Fibroblast of skin of left biceps (primary cell): ENCODE measurements at places on chromosomes 11 and 22.

DNA sequence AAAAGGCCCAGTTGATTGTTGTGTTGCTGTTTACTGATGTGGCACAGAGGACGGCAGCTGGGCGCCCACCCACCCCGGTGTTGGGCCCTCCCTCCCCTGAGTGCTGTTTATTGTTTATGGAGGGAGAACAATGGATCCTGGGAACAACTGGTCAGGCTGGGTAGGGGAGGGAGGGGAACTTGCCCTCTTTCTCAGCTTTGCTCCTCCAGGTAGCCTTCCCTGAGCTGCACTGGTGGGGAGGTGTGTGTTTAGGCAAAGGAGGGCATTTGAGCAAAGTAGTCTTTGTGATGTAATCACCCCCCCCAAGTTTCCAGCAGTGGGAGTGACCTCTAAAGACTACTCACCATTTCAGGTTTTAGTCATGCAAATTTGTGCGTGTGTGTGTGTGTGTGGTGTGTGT lies 1035.3 kb downstream of the NTM start:
- no peak for DNase-seq

GRCh38 chr11:22753416-22753815 lies 76.2 kb downstream of the SVIP start:
- no peak for DNase-seq

DNA sequence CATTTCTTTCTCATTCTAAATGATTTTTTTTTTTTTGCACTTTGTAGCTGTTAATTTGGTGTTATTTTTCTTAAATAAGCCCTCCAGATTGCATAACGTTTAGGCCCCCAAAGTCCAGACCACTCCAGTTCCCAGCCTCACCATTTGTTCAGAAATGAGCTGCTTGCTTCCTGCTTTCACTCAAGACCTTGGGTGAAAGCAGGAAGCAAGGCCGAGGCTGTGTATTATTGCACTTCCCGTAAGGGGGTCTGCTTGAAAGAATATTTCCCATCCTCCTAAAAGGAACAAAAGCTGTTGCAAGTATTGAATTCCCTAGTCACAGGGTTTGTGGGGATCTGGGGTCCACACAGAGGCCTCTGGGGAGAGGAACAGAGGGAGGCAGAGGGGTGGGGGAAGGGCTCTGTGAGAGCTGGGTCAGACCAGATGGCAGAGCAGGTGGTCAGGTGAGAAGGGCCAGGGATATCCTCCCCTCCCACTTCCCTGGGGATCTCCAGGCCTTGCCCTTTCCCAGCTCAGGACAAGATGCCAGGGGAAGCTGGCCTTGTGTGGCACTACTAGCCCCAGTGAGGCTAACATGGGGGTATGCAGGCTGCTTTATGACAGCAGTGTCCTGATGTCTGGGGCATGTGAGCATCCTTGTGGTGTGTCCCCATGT lies 51.6 kb upstream of the MYEOV start:
- no peak for DNase-seq

GRCh38 chr22:35337932-35338331 lies 38.2 kb downstream of the TOM1 start:
- DNase-seq: no peak

- no peak for DNase-seq
These were observed 46.1 kb downstream of the CDKN1C start for GRCh38 chr11:2839395-2839943.

DNA sequence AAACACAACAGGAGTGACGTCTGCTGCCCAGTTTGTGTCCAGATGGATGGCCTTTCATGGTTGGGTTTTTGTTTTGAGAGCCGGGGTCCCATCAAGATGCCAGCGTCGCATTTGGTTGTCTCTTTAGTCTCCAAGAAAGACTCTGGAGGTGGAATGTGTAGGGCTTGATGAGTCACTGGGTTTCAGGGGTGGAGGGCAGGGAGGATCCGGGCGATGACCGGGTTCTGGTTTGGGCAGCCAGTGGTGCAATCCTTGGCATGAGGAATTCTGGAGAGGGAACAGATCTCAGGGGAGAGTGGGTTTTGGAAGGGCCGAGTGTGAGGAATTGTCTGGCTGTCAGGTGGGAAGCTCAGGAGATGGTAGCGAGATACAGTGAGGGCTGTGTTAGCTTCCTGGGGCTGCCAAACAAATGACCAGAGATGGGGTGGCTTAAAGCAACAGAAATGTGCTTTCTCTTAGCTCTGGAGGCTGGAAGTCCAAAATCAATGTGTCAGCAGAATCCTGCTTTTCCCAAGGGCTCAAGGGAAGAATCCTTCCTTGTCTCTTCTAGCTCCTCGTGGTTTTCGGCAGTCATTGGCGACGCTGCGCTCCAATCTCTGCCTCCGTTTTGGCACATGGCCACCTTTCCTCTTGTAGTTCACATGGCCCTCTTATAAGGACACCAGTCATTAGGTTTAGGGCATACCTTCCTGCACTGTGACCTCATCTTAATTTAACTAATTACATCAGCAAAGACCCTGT lies 26.4 kb upstream of the PPFIA1 start:
- no peak for DNase-seq

- DNase-seq: peak; percentile 58
These were observed 16.1 kb upstream of the OR51M1 start for GRCh38 chr11:5367448-5368074.

DNA sequence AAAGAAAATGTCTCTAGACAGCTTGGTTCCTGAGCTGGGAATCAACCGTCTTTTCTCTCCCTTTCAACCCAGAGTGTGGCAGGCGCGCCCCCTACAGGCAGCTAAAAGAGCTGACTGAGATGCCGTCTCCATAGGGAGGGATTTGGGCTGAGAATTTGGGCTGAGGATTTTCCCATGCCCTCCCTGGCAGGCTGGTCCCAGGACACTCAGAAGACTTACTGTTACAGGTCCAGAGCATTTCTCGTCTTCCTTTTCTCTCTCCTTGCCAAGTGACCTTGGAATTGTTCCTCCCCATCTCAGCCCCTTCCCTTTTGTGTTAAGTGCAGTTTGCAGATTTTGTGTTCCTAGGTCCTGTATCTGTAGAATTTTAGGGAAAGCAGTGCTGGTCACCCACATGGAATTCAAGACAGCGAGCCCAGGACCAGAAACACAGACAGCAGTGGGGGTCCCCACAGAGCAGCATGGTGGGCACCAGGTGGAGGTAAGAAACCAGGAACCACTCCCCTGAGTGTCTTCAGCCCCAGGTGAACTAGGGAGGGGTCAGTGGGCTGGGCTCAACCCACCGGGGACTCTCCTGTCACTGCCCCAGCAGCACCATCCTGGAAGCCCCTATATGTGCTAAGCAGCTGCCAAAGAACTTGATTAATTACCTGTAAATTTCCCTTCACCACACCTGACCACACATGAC lies 9.9 kb upstream of the IGLL5 start:
- peak; percentile 3 for DNase-seq
